ENCODE measurements at places on chromosomes 3 and 15.

GRCh38 chr3:183269345-183269744 lies 16.3 kb downstream of the B3GNT5 start:
- DNase-seq: no peak

DNA sequence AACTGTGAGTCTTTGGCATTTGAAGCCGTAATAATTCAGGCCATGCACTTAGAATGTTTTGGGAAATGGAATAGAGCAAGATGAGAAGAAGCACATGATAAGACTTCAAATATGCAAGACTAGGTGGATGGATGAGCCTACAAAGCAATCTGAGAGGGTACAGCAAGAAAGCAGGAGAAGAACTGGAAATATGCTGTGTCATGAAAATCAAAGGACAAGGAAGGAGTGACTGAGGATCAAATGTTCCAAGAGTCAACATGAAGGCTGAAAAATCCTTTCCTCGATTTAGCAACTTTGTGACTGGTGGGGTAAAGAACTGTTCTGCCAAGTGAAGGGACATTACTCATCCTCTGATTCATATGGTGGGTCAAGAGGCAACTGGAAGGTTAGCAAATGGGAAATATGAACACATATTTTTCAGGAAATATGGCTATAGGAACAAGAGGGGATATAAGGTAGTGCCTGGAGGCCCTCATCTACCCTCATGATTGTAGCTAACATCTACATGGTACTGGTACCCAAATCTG lies 803.7 kb upstream of the ARRDC4 start:
- DNase-seq: no peak

DNA sequence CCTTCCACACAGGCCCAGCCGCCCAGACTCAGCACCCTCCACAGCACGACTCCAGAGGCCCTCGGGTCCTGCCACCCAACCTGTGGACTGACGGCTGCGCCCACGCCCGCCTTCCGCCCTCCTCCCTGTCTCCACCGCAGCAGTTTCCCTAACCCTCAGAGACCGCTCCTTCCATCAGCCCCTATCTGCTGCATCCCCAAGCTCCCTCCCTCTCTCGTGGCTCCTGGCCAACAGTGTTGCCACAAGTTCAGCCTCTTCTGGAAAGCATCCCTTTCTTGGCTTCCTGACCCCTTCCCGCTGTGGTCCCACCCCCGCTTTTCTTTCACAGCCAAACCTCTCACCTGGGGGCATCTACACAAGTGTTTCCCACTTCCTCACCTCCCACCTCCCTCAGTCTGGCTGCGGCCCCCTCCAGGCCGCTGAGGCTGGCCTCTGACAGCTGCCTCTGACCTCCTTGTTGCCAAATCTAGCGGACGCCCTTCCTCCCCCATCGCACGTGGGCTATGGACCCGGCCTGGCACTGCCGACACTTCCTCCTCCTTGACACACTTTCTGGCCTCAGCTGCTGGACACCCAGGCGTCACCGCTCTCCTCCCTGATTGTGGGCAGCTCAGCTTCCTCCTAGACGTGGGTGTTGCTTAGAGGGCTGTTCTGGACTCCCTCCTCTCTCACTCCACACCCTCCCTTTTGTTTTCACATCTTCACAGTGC lies 168.8 kb upstream of the TLE3 start:
- peak; percentile 85 for DNase-seq

GRCh38 chr15:61063875-61064320 lies 165.2 kb downstream of the RORA start:
- DNase-seq: no peak

DNA sequence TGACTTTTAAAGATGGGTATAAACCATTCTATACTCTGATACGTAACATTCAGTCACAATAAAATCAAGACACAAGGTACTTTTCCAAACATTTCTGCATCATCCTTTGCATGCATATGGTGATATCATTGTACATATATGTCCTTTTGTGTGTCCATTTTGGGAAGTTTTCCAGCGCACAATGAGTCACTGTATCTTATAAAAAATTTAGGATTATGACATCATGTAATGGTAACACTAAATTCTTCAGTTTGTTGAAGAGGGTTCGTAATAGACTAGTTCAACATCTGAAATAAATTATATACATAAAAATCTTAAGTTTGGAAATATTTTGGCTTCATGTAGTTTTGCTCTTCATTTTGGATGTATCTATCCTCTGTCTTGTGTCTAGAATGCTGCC lies 480.9 kb downstream of the ROBO1 start:
- DNase-seq: no peak

GRCh38 chr15:78850941-78851755 lies 21.5 kb upstream of the MORF4L1 start:
- peak; percentile 70 for DNase-seq

Data from Ammon's horn (tissue), 1 donor.